ENCODE measurements at places on chromosomes 13 and 19. TPM values are rescaled to one million over a fixed set of nuclear protein-coding genes. Genes with fewer than 3 reads are reported as not detected.

Gene VSTM1
- not detected for total RNA-seq

Gene SLC25A41
- not detected for total RNA-seq

Gene UBE2S
- total RNA-seq: 53.6 TPM

Gene DMWD
- total RNA-seq: 29.9 TPM

Gene ZNF571
- 3.3 TPM for total RNA-seq

Gene KCNJ14
- 0.54 TPM for total RNA-seq

Gene PEG3
- total RNA-seq: 2.6 TPM

Gene MCF2L
- total RNA-seq: 13.8 TPM

Gene LILRB3
- 0.50 TPM for total RNA-seq

Gene ZNF772
- total RNA-seq: 10.0 TPM

Gene FFAR2
- not detected for total RNA-seq

Gene RFX2
- 6.5 TPM for total RNA-seq

Gene KLK12
- total RNA-seq: not detected

Gene PSG3
- total RNA-seq: not detected

Gene VASP
- total RNA-seq: 228 TPM

Gene ZNF653
- total RNA-seq: 20.5 TPM

Gene PBX4
- total RNA-seq: 1.7 TPM

Gene NPAS1
- total RNA-seq: 1.6 TPM

Gene RNF113B
- total RNA-seq: not detected

Gene CELF5
- 0.17 TPM for total RNA-seq

Gene CGB2
- 1.9 TPM for total RNA-seq

Gene TIMM13
- total RNA-seq: 70.1 TPM

Gene ZNF93
- 9.2 TPM for total RNA-seq

Gene FCHO1
- total RNA-seq: 1.5 TPM

Gene CDX2
- not detected for total RNA-seq

Gene CYP2S1
- 4.9 TPM for total RNA-seq

Gene SERPINE3
- not detected for total RNA-seq

Gene ELANE
- 0.67 TPM for total RNA-seq

Gene PGLYRP2
- not detected for total RNA-seq

Gene ALOX5AP
- 96.0 TPM for total RNA-seq

Gene CEBPG
- total RNA-seq: 55.7 TPM

Gene TMEM238
- total RNA-seq: 4.1 TPM

Gene N4BP2L1
- 4.4 TPM for total RNA-seq

Gene EXOC3L2
- not detected for total RNA-seq

Gene EDDM13
- not detected for total RNA-seq

Gene LINGO3
- total RNA-seq: not detected

Gene MYDGF
- 173 TPM for total RNA-seq

Gene LGI4
- total RNA-seq: not detected

Gene ATP7B
- total RNA-seq: 11.4 TPM
